ENCODE measurements at places on chromosomes 11 and 22.

DNA sequence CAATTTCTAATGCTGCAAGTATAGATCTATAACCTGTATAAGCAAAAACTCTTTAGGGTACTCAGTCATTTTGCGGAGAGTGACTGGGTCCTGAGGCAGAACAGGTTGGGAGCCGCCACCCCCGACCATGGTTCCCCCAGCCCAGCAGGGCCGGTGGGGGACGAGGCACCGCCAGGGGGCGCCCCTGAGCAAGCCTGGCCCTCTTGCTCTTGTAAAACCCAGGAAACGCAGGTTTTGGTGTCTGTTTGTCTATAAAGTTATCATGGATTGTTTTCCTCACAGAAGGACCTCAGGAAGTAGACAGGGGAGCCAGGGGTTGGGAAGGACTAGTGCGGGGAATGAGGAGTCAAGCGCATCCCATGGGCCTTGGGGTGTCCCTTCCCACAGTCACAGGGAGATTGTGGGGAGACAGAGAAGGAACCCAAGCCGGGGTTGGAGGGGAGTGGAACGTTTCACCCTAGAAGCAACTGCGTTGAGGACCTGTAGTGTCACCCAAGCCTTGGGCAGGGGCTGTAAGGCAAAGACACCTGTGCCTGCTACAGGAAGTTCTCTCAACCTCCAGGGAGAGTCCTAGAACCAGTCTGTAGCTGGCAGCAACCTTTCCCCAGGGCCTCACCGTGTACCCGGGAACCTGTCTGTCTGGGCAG, 26.4 kb downstream of the KCTD17 start:
- DNase-seq = peak; percentile 70

DNA sequence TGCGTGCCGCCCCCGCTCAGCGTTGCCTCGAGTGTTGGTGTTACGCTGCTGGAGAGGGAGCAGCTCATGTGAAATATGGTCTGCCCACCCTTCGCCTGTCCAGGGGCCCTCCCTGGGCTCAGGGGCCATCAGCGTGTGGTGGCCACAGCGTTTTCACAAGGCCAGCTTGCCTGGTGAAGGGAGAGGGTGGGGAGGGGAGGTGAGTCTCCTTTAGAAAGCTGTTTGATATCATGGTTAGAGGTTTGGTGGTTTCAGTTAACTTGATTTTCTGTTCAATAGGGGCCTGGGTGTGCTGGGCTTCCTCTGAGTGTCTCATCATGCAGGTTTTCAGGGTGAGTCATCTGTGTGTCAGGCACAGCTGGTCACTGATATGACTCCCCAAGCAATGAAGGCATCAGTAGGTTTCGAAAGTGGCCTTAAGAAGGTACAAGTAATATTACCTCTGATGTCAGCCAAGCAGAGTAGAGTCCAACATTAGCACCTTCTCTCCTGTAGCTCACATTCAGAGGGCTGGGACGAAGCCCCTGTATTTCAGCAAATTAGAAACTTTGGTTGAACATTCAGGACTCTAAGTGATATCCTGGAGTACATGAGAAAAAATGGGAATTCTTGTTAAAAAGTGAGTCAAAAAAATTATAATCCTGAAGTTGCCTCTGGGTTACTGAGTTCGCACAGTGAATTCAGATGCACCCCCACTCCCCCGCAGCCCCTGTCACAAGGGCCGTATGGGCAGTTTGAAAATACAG, 172.5 kb downstream of the TBC1D22A start:
- no peak for DNase-seq

- no peak for DNase-seq
Observed at GRCh38 chr11:114192841-114193389, 103.3 kb upstream of the NNMT start.

GRCh38 chr11:61683961-61684869, 4.0 kb downstream of the DAGLA start:
- peak; percentile 23 for DNase-seq

GRCh38 chr22:35480627-35481550, 59.7 kb upstream of the RASD2 start:
- no peak for DNase-seq

DNA sequence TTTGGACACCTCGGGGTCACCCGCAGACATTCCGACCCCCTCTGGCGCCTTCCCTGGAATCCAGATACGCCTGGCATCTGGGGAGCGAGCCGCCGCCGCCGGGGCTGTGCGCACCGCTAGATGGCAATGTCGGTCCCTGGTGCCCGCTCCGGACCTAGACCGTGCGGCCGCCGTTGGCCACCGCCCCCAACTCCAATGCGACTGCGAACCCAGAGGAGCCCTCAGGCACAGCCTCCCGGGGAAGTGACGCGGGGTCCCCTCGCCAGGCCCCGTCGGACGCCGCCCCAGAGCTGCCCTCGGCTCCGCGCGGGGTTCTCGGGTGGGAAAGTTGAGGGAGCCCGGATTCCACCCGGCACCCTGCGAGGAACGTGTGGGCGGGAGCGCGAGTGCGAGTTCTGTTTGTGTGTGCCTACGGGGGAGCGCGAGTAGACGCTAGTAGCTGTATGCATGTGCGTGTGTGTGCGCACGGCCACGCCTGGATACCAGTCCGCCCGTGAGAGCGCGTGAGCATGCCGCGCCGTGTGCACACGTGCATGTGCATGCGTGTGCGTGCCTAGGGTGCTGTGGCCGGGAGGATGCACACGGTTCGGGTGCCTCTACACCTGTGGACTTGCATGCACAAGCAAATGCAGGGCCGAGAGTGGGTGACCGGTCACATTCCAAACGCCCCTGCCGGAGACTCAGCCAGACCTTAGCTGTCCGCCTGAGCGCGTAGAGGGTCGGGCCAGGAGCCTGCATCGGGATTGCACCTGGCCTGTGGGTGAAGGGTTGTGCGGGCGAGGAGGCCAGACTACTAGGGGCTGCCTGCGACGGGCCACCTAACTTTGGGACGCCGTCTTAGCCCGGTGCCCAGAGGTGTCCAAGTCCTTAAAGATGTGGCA, 1.9 kb downstream of the CHRM4 start:
- DNase-seq = peak; percentile 29

GRCh38 chr11:45322111-45322705, 36.1 kb upstream of the SYT13 start:
- DNase-seq = no peak

GRCh38 chr11:58152781-58153180, 27.5 kb upstream of the OR9I1 start:
- DNase-seq = no peak

GRCh38 chr11:86011175-86011574, 57.7 kb downstream of the PICALM start:
- DNase-seq = no peak

DNA sequence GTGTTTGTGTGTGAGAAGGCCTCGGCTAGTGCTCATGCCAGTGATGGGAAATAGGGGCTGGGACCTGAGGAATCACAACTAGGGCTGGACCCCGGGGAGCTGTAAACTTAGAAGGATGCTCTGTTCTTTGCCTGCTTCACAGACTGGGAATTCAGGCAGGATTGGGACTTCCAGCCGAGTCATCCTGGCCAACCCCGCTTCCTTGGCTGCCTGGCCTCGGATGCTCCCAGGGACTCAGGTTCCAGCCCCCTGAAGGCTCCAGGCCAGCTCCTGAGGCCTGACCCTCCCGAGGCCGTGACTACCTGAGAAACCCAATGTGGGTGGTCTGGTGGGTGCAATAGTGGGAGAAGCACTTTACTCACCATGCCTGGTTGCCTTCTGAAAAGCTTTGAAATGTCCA, 44.7 kb downstream of the IRAG1 start:
- no peak for DNase-seq

DNA sequence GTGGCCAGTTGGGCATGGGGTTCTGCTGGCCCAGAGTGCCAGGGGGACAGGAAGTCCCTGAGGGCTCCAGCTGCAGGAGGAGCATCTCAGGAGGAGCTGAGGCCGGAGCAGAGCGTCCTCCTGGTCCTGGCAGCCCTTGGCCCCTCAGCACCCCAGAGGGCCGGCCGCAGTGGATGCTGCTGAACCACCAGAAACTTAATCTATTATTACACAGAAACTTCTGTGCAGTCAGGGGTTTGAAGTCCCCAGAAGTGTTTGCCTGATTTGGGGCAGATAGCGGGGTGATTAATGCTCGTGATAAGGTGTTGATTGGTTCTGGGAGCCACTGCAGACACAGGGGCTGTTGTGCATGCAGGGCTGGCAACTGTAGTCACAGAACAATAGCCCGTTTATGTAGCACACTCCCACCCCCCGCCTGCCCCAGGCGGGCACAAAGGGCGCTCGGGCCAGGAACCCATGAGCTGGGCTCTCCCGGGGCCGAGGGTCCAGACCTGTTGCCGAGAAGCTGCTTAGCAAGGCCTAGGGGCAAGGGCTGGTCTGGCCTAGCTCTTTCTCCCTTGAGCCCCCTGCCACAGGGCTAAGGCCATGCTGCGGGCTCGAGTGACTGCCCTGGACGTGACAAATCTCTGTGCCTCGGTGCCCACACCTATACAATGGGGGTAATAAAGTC, 29.0 kb upstream of the KCNQ1OT1 start:
- no peak for DNase-seq

- no peak for DNase-seq
Observed at GRCh38 chr22:28855355-28856094, 27.8 kb upstream of the ZNRF3 start.

- DNase-seq = no peak
Observed at GRCh38 chr11:14388352-14388751, 29.4 kb upstream of the RRAS2 start.

DNA sequence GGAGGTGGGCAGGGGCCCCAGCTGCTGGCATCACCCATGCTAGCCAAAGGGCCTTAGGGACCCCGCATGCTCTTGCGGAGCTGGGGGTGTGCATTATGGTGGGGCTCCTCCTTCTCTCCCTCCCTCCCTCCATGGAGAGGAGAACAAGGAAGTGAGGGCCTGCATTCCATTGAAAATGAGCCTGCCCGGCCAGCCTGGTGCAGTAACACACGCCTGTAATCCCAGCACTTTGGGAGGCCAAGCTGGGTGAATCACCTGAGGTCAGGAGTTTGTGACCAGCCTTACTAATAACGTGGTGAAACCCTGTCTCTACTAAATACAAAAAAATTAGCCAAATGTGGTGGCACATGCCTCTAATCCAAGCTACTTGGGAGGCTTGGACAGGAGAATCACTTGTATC, 22.4 kb downstream of the SNAP29 start:
- DNase-seq = no peak

DNA sequence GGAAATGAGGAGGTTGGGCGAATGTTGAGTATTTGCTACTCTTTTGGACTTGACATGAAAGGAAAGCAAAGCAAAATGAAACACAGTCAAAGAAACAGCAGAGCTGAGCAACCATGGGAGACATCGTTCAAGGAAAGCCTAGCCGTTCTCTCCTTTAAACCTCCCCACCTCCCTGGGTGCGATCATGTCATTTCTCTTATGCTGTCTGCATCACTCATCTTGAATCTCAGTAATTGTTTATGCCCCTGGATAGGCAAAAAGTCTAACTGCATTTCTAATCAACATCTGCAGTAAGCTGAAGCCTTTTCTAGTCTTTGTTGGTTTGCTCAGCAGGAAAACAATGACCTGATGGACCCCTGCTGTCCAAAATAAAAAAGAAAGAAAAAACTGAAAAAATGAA, 107.0 kb downstream of the MSANTD4 start:
- DNase-seq = no peak

DNA sequence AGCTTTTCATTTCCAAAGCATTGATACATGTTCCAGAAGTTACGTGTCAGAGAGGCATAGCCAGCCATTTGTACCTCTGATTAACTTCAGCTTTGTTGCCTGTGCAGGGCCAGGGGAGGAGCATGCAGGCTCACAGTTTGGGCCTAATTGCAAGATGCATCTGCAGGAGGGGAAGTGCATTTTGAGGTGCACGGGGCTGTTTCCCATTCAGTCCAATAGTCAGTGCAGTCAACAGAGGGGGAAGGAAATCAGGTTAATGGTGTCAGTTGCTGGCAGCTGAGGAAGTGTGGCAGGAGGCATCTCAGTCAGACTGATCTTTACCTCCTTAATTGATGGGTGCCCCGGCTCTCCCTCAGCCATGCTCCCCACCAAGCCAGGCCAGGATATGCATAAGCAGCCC, 39.3 kb downstream of the ABCC8 start:
- DNase-seq = no peak

DNA sequence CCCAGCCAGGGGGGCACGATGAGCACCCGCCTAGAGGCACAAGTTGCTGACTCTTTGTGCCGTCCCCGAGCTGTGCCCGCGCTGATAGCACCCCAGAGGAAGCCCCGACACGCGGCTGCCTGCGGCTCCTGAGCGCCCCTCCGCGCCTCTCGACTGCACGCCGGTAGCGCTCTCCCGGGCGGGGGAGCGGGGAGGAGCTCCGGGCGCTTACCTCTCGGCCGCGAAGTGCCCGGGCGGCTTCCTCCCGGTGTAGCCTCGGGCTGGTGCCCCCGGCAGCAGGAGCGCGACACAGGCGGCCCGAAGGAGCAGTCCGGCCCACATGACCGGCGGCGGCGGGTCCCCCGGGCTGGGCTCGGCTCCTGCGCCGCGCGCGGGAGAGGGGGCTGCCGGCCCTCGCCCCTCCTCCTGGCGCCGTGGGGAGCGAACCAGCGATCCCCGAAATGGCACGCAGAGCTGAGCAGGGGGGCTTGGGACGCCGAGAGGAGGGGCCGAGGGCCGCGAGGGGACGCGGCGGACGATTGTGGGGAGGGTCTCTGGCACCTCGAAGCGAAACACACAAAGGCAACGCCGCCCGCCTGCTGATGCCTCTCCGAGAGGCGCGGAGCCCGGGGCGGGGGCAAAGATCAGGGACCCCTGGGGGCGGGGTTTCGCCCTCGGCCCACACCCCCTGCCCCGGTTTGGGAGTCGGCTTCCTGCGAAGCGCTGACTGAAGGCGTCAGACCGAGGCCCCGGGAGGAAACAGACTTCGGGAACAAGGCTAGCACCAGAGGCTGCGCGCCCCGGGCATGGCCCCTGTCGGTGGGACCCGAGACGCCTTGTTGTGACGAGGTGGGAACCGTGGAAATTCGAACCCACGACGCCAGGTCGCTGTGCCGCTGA, at the start of gene VWCE:
Gene VWCE, minus strand, starts transcription at position 600 of the 879 bp plus-strand sequence. Its CDS starts 279 bp downstream, at position 321.
- peak; percentile 54 for DNase-seq

DNA sequence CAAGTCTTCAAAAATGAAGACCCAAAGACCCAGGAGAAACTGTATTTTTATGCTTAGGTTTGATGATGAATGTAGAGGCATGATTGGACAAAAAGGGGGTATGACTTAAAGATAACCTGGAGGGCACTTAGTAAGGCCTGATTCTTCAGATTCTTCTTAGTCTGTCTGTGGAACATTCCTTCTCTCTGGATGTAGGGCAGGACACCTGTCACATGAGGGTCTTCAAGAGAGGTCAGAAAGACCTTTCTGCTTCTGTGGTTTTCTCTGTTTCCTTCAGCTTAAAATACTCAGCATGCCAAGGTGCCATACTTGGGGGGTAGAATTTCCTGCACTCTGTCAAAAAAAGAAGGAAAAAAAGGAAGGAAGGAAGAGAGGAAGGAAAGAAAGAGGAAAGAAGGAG, 78.1 kb downstream of the BLID start:
- no peak for DNase-seq

All from stimulated activated naive CD4-positive, alpha-beta T cell treated with Interleukin-2 at 50 U/mL for 16 hours (primary cell).